Small intestine (tissue), 16 donors: ENCODE measurements at places on chromosomes 2 and 18.

DNA sequence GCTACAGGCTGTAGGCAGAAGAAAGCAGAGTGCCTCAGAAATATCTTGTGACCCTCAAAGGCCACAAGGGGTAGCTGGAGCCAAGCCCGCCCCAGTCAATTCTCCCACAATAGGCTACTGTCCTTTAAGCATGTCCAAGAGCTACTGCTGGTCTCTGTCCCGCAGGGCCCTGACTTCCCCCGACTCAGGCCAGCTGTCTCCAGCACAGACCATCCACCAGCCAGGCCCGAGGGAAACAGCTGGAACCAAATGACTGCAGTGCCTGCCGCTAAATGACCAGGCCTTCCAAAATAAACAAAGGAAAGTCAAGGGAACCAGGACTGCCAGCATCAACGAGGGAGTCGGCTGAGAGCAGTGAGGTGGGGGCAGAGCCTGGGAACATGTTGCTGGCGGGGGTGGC lies 36.7 kb downstream of the MCFD2 start:
- no peaks in the 10 kb centered on the region for H3K4me1 ChIP-seq
- no peaks in the 10 kb centered on the region for H3K36me3 ChIP-seq
- no peak for DNase-seq
- H3K27me3 ChIP-seq: no peaks in the 10 kb centered on the region
- no peak overlapping the region for H3K4me3 ChIP-seq

- H3K36me3 ChIP-seq: no peaks in the 10 kb centered on the region
- no peaks in the 10 kb centered on the region for H3K27me3 ChIP-seq
- peak overlapping the region; percentile 67 for H3K4me3 ChIP-seq
- H3K27ac ChIP-seq: peak overlapping the region; percentile 99
These were observed 1.1 kb downstream of the ITGAV start for GRCh38 chr2:186590759-186591505.

DNA sequence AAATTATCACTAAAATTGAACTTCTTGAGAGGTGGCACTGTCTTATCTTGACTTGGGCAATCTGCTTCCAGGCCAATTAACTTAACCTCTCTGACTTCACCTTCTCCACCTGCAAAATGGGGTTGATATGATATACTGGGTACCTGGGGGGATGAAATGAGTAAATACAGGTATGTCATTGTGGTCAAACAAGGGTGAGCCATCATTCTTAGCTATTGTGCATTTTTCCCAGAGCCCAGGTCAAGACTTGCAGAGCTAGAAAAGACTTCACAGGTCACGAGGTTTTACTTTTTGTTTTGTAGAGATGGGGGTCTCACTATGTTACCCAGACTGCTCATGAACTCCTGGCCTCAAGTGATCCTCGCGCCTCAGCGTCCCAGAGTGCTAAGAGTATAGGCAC lies 145.0 kb downstream of the PRKCE start:
- no peaks in the 10 kb centered on the region for H3K36me3 ChIP-seq
- no peak overlapping the region for H3K27ac ChIP-seq
- no peaks in the 10 kb centered on the region for H3K4me1 ChIP-seq
- DNase-seq: no peak

- H3K36me3 ChIP-seq: no peaks in the 10 kb centered on the region
- H3K27ac ChIP-seq: no peak overlapping the region
- no peak overlapping the region for H3K4me3 ChIP-seq
- DNase-seq: no peak
- H3K4me1 ChIP-seq: no peaks in the 10 kb centered on the region
- peaks cover 4% of the 10 kb centered on the region for H3K27me3 ChIP-seq
These were observed 10.0 kb upstream of the APCDD1 start for GRCh38 chr18:10444314-10445006.

DNA sequence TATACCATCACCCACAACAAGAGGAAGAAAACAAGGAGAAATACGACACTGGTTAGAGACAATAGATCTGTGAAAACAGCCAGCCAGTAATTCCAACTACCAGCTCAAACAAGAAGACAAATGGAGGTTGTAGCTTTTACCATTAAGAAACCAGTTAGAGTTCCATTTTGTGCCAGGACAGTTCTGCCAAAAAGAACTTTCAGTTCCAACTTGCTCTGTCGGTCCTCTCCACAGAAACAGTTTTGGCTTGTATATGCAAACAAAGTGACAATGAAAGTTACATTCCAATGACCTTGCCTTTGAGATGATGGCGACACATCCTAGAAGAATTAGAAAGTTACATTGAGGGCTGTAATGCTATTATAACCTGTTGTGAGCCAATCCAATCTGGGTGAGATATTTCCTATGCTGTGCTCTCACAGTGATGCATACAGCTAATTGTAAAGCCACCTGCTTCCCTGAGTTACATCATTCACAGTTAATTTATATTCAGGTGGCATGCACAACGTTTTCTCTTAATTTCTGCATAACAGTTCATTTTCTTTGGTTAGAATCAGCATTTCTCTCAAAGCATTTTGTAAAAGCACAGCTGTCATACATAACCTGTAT lies 1378.4 kb upstream of the PIK3C3 start:
- H3K36me3 ChIP-seq: no peaks in the 10 kb centered on the region
- no peak overlapping the region for H3K27ac ChIP-seq
- DNase-seq: no peak
- no peaks in the 10 kb centered on the region for H3K27me3 ChIP-seq
- no peaks in the 10 kb centered on the region for H3K4me1 ChIP-seq
- no peak overlapping the region for H3K4me3 ChIP-seq

GRCh38 chr2:217996361-217996760 lies 6.4 kb downstream of the TNS1 start:
- H3K27me3 ChIP-seq: no peaks in the 10 kb centered on the region
- H3K36me3 ChIP-seq: no peaks in the 10 kb centered on the region
- DNase-seq: no peak
- H3K4me3 ChIP-seq: no peak overlapping the region
- no peak overlapping the region for H3K27ac ChIP-seq
- H3K4me1 ChIP-seq: no peaks in the 10 kb centered on the region

DNA sequence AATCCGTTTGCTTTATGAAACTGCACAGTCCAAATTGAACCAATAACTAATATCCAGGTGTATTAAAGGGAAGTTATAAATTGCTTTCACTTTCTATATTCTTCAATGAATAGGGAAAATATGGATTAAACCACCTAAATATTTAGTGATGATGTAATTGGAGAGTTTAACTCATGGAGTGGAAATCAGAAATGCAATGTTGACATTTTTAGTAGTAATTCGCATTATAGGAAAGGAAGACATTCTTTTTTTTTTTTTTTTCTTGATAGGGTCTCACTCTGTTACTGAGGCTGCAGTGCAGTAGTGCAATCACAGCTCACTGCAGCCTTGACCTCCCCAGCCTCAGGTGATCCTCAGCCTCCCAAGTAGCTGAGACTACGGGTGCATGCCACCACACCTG lies 321.9 kb downstream of the RNF144A start:
- H3K27ac ChIP-seq: no peak overlapping the region
- no peak for DNase-seq
- H3K4me1 ChIP-seq: no peaks in the 10 kb centered on the region

- no peaks in the 10 kb centered on the region for H3K36me3 ChIP-seq
- peaks cover 26% of the 10 kb centered on the region for H3K4me1 ChIP-seq
- peak overlapping the region; percentile 96 for H3K27ac ChIP-seq
These were observed 634 bp downstream of the SPATS2L start for GRCh38 chr2:200306931-200307723.

- no peaks in the 10 kb centered on the region for H3K36me3 ChIP-seq
- no peak overlapping the region for H3K27ac ChIP-seq
- H3K4me3 ChIP-seq: no peak overlapping the region
These were observed 55.2 kb downstream of the TTC32 start for GRCh38 chr2:19846567-19846966.

DNA sequence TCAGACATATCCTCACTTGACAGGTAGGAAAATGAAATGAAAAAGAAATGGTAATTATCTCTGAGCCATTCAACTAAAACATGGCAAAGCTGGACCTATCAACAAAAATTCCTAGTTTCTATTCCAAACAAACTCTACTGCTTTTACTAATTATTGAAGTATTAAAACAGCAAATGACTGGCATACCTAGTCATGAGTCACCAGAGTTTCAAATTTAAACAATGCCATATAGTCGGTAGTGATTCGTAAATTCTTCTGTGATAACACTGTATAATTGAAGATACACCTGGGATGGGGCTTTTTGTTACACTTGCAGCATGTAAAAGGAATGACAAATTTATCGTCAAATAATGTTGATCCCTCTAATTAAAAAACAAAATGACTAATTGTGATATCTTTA lies 153.1 kb upstream of the THUMPD2 start:
- H3K4me3 ChIP-seq: no peak overlapping the region
- DNase-seq: no peak
- H3K27ac ChIP-seq: no peak overlapping the region
- no peaks in the 10 kb centered on the region for H3K4me1 ChIP-seq
- no peaks in the 10 kb centered on the region for H3K27me3 ChIP-seq

DNA sequence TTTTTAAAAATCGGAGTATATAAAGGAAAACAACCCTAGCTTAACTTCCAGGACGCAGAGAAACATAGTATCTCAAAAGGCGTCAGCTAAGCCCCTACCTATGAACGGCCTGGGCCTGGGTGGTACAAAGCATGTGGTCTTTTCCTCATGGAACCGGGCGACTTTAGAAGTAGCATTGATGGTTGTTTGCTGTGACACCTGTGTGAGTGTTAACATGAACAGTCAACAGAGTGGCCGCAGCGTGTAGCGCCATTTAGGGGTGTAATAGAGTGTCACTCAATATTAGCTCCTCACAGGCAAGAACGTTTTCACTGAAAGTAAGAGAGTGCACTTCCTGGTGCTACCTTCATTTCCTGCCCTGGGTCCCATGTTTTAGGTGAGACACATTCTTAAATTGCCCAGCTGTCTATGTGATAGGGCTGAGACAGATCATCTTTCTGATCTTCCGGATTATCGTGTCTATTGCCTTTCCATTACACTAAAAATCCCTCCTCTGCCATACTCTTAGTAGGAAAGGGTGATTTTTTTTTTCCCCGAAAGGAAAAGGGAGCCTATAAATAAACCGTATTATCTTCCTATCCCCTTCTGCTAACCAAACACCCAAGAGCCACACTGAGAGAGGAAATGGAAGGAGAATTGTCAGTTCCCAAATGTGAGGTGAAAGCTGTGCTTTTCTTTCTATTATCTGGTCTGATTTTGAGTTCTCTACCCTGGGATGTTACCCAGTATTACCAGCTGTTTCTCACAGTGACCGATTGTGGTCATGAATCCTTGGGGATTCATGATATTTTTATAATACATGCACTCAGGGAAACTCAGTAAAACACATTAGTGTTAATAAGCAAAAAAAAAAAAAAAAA lies 1.3 kb downstream of the GORASP2 start:
- H3K36me3 ChIP-seq: peaks cover 7% of the 10 kb centered on the region

DNA sequence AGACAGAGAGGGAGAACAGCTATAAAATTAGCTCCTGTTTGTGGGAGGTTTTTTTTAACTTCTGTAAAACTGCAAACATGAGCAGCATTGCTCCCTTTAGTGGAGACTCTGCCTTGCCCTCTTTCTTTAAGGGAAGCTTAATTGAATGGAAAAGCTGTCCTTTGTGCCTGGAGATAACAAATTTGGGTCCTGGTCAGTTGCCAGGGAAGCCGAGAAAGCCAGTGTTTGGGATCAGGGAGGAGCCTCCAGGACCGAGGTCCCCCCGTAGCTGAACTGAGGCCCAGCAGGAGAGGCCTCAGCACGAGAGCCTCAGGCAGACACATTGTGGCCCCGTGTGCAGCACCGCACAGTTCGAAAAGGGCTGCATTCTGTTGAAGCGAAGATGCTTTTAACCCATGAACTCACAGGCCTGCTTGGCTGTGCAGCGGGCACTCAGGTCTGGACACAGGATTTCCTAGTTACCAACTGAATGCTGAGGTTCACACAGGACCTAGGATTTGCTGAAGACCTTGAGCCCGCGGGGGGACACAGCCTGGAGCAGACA lies 369.7 kb downstream of the DCDC2C start:
- H3K27me3 ChIP-seq: no peaks in the 10 kb centered on the region
- DNase-seq: no peak
- H3K4me1 ChIP-seq: no peaks in the 10 kb centered on the region
- H3K27ac ChIP-seq: no peak overlapping the region
- H3K4me3 ChIP-seq: no peak overlapping the region
